ENCODE measurements at places on chromosomes 2 and 18.

DNA sequence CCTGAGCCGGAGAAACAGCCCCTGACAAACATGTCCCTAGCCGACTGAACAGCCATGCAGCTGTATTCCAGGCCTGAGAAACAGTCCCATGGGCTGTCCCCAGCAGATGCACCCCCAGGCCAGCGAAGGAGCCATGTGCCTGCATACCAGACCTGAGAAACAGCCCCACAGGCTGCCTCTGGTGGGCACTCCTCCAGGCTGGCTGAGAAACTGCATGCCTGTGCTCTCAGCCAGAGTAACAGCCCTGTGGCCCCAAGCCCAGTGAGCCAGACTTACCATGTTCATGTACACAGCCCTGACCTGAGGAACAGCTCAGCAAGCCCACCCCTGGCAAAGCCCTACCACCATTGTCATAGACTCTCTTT, 24.8 kb downstream of the BOLL start:
- no peak for DNase-seq

- no peak for DNase-seq
Observed at GRCh38 chr2:2763351-2764000, 432.4 kb upstream of the MYT1L start.

DNA sequence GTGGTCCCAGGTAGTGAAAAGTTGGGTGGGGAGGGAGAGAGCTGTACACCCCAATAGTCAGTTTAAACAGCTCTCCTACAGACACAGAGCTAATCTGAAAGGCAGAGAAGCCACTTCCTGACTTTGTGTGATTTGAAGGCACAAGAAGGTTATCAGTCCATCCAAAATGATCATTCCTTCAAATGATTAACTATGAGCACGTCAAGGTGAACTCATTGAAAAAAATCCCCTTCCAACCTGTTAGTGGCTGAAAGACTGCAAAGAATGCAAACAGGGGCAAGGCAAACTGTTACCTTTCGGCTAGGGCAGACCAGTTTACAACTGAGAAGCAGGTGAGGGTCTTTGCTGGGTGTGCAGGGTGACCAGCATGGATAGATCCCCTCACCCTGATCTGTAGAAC, 22.8 kb upstream of the APCDD1 start:
- no peak for DNase-seq

GRCh38 chr2:157572725-157573124, 55.9 kb downstream of the ACVR1C start:
- DNase-seq = no peak

DNA sequence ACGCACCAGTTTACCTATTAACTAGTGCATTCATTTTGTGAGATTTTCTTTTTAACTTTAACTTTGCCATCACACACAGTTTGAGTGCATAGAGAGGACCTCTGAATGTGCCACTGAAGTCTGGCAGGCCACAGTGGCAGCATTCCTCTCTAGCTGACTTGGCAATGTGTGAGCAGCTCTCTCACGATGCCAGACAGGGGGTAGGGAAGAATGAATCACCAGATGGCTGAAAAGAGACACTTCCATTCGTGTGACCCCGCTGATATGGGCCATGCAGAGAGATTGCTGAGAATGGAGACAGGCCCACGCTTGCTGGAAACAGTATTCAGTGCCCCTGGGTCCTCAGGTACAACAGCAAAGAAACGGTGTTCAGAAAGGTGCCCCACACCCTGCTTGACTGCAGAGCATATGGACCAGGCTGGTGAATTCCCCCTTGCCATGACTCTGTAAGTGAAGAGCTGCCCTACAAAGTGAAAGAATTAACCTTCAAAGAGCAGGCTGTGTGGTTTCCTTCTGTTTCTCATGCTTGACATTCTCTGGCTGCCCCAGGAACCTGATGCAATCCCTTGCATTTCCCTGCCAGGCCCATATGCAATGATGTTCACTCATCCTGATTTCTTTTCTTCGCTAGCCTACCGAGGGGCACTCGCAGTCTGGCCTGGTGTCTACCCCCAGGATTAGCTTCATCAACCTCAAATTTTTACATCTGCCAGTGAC, 236.1 kb downstream of the CDH20 start:
- DNase-seq = peak; percentile 51

DNA sequence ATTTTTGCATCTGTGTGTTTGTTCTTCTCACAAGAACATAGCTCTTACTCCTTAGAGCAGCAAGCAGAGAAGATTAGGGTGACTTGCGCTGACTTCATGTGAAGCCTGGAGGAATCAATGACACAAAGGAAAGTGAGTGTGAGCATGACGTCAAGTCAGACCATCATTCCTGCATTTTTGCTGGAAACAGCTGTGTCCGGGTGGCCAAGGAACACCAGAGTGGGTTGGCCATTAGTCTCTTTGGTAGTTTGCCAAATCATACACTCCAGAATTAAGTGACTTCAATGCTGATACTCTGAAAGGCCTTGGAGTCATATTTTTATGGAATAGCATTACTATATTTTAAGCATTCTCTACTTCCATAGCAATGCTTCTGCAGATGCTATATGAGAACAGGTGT, 597.2 kb downstream of the DCDC2C start:
- DNase-seq = no peak

DNA sequence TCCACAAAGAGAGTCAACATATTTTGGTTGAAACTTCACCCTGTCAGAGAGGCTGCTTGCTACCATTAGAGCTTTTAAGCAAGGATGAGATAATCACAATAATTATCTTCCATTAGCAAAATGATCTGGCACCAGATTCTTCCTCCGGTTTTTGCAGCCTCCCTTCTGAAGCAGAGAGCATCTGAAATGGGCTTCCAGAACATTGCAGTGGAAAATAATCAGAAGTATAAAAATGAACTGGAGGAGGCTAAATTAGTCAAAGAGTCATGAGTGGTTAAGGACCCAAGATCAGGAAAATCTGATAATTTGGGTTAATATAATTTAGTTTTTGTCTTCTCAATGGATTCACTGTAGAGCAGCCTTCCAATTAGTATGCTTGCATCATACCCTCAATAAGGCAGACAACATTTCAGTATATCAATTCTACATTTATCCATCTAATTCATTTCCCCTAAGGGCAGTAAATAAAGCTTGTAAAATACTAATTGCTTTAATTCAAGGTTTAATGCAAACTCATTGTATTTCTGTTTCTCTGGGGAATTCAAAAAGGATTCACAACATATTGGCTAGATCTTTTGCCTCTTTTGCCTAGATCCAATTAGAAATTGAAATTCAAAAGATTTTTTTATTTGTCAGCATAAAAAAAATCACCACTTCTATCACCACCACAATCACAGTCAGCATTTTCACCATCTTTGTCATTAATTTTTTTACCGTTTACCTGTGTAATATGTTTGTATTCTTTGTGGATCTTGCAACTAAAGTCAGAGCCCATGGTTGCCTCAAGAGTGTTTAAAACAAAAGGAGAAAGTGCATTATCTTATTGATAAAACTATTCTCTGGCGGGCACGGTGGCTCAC, 537.2 kb upstream of the DCC start:
- DNase-seq = no peak

DNA sequence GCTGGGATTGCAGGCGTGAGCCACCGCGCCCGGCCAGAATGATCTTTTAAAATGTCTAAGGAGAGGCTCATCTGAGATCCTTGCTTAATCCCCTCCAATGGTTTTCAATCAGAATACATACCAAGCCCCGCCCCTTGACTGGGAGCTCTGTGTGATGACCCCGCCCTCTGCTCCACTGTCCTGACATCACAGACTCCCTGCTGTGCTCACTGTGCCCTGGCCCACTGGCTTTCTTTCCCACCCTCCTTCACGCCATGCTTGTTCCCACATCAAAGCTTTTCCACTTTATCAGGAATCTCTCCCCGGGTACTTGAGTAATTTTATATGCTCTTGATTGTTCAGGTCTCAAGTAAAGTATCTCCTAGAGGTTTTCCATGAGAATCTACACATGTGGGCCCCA, 762.3 kb upstream of the ID2 start:
- no peak for DNase-seq

DNA sequence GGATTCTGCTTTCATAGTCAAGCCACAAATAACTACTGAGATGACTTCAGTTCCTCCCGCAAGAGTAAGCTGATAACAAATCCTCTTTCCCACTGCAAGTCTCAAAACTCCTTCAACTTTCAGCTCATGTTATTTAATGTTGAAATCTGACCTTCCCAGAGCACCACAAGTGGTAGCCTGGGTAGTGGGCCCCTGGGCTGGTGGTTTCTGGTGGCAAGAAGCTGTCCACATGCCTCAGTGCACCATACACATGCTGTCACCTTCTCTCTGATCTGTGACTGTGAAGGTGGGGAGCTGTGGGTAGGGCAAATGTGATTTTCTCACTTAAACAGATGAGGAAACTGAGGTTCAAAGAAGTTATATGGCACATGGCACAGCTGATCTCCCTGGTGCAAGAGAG, 246.1 kb upstream of the EPAS1 start:
- no peak for DNase-seq

GRCh38 chr2:98730053-98730706, 752 bp downstream of the MGAT4A start:
- no peak for DNase-seq

GRCh38 chr2:55419233-55419678, 400 bp downstream of the CCDC88A start:
- no peak for DNase-seq

- no peak for DNase-seq
Observed at GRCh38 chr18:45801416-45802004, 24.0 kb upstream of the SIGLEC15 start.

DNA sequence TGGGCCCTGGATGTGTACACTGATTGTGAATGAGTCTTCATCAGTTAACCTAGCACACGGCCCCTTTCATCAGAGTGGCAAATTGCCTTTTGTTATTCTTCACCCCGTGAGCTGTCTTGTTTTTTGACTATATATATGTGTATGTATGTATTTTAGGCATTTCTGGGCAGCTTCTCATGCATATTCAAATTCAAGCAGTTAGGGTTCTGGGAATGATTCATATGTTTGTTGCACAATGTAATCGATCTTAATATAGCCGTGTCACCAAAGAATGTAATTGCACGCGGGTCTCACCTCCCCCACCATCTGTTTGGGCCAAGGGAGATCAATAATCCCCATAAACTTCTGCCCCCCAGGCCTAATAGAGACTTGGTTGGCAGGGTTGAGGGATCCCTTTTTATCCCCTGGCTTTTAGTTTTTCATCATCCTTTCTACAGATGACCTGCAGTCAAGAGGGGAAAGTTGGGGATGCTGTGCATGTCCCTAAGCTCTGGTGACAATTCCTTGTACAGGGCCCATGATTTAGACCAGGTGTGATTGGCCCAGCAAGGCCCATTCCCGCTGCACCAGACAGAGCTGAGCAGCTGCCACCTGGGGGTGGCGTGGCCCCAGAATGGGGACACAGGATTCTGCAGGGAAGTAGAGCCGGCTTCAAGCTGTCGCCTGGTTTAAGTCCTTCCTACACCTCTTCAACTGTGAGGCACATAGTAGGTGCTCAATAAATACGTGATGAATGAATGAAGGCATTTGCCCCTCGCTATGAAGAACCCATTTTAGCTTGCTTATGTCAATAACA, 19.2 kb downstream of the KCNF1 start:
- no peak for DNase-seq

GRCh38 chr18:1916869-1917523, 654.3 kb downstream of the METTL4 start:
- DNase-seq = no peak

DNA sequence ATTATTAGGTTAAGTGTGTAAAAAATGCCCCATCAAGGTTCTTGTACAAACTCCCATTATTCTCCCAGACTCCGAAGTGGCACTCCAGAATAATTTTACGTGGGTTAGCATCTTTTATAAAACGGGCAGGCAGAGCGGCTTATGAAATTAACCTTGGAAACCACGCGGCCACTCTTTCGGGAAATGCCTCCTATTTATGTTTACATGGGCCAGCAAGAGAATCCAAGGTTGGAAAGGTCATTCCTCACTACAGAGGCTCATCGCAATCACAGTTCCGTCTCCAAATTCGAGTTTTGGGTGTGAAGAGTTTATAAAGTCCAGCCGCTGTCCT, 1.2 kb upstream of the IMPA2 start:
- no peak for DNase-seq

DNA sequence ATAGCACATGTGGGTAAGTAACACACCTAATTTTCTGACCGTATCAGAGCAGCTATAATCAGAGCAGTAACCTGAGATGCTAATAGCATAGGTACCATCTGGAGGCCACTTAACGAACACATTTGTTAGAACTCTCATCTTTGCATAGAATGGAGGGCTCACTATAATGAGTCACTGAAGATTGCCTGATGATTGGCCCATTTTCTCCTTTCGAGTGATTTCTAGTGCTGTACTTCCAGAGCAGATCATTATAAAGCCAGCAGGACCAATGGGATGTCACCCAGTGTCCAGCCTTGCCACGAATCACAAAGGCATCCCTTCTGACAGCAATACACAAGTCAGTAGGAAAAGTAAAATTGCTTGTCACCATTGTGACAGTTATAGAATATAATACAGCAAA, 81.7 kb upstream of the REV1 start:
- no peak for DNase-seq

DNA sequence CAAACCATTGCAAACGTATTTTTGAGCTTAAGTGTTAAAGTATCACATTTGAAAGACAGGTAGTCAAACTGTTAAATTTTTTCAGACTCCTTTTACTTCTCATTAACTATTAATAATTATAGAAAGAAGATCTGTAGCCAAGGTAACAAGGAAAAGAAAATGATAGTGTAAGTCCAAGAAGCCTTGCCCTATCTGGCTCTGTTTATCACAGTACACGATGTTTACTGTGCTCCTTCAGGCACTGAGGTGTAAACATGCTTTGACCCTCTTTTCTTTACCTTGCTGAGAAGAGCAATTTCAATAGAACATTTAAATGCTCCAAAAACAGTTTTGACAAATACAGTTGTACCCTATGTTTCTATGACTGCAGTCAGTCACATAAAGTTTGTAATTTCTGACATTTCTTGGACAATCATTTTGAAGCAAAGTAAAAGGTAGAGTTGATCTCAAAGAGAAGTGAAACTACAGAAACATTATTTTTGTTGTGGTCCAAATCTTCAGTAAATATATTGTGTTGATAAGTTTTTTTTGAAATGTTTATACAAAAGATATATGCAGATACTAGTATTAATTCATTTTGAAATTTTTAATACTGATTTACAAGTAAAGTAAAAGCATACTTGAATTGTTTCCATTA, 152.6 kb upstream of the KYNU start:
- DNase-seq = no peak

DNA sequence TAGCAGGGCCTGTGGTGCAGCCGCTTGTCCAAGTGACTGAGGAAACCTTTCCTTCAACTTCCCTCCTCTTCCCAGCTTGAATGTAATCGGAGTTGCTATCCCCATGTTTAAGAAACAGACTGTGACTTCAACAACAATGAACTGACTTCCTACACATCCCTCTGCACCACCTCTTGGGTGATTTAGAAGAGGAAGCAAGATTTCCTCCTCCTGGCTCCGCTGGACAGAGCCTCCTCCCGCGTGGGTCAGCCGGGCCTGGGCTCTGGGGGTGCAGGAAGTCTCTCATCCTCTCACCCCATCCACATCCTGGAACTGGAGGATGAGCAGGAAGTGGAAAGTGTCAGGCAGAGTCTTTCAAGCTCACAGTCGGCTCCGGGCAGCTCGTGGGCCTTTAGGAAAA, 84.3 kb downstream of the GATA6 start:
- DNase-seq = no peak

GRCh38 chr2:151973901-151974199, 125.0 kb downstream of the CACNB4 start:
- DNase-seq = no peak

GRCh38 chr2:149421791-149422190, 91.4 kb downstream of the LYPD6 start:
- no peak for DNase-seq
